Erythroblast (primary cell): ENCODE measurements at places on chromosomes 5 and 9.

DNA sequence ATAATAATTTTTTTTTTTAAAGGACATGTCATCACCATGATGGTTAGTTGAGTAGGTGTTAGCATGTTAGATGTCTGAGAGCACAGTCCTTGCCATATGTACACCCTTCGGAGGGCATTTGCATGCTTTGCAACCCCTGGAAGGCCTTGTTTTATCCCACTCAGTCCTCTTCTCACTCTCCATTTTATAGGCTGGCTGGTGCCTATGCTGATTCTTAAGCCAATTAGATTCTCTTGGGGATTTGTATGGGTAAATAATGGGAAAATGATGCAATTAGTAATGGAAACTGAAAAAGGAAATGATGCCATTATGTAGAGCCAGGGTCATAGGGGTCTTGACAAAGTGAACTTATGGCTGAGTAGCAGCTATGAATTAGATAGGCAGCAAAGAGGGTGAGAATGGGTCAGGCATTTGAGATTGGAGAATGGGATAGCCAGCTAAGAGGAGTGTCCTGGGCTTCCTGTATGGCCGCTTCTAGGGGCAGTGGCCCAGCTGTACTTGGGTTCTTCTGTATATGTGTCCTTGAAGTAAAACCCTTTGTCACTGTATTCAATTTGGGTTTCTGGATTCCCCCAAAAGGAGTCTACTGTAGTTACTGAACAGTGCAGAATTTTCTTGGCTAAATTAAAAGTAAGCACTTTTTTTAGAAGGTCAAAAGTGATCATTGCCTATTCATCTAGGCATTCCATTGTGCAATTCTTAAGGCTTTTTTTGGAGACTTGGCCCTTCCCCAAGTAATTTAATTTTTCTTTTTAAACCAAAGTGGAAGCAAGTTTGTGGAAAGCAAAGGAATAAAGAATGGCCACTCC lies 31.6 kb downstream of the LRRTM2 start:
- no peak for DNase-seq

GRCh38 chr9:92668746-92669526 lies 995 bp downstream of the IPPK start:
- DNase-seq, result peak; percentile 50

- DNase-seq, result no peak
These were observed 99.2 kb downstream of the IRX1 start for GRCh38 chr5:3694819-3695218.

- no peak for DNase-seq
These were observed 329.8 kb downstream of the TAF11L14 start for GRCh38 chr5:17964067-17964466.

DNA sequence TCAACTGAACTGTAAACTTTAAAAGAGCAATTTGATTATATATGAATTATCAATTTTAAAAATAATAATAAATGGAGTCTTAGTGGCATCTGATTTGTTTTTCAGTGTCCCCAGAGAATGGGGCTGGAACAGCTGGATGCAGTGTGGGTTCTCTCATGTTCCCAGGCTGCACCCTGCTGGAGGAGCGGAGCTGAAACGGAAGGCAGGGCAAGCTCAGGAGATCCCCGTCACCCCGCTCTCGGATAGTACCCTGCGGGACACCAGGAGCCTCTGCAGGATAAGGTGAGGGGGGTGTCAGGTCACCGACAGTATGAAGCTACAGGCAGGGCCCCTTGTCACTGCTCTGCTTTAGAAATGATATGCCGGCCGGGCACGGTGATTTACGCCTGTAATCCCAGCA lies 57.3 kb downstream of the S1PR3 start:
- DNase-seq, result no peak

DNA sequence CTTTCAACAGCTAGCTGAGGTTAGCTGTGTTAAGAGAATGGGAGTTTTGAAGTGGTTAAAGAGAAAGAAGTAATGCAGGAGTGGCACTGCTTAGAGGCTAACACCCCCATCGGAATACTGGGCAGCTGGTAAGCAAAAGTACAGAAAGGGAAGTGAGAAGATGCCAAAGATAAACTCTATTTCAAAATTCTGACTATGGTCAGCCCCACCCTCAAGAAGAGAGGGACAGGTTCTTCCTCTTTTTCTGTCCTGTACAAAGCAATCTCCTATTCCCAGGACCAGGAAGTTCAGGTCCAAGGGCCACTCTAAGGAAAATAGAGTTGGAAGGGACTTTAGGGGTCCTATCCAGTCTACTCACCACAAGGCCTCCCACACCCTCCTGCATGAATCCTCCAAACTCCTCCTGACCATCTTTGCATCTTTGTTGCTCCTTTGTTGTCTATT lies 45.9 kb upstream of the JAK2 start:
- DNase-seq, result peak; percentile 27
